ENCODE measurements at places on chromosomes 2 and 18.
A peak's percentile ranks its signal among the peaks of the same experiment; 100 is the strongest.

- DNase-seq = no peak
Measured at GRCh38 chr2:237724811-237725478, 73.6 kb upstream of the RBM44 start.

DNA sequence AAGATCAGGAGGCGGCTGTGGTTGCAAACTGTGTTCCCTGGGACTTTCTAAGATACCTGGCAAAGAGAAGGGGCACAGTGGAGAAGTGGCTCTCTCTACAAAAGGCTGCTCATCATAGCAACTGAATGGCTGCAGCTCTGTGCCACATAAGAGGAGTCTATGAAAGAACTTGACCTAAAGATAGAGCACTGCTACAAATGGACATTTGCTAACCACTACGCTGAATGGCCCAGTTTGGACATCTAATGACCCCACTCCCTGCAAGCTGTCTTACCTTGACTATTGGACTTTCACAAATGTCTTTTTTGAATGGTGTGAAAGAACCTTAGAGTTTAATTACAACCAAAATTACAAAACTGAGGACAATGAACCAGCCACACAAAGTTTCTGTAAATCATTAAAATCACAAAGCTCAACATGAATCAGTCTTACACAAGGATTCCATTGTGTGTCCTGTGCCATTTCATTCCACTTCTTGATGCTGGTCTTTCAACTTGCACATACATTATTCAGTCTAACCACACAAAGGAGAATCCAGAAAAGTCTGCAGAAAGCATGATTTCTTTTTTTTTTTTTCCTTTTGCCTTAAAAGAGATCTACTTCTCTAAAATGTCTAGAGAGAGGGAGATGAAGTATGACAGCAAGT is 154.0 kb downstream of the LAMA1 start:
- no peak for DNase-seq

DNA sequence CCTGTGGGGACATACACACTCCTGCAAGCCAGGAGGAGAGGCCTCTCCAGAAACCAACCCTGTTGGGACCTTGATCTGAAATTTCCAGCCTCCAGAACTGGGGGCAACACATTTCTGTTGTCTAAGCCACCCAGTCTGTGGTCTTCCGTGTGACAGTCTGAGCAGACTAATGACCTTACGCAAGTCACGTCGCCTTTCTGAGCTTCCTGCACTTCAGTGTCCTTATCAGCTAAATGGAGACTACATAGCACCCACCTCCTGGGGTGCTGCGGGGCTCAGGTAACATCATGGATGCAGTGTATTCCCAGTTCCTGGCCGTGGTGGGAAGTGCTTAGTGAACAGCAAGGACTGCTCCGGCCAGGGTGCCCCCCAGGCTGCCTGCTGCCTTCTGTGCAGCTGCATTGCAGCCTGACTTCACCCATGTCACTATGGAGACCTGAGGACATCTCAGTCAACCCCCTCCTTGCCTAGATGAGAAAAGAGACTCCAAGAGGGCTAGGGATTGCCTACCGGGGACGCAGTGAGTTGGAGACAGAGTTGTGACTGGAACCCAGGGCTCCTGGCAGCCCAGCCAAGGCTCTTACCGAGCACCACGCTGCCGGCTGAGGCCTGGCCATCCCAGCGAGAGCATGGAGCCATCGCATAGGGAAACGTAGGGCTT is 61.2 kb upstream of the FZD5 start:
- no peak for DNase-seq

- peak; percentile 15 for DNase-seq
Measured at GRCh38 chr2:109331896-109332848, 203.2 kb downstream of the SH3RF3 start.

DNA sequence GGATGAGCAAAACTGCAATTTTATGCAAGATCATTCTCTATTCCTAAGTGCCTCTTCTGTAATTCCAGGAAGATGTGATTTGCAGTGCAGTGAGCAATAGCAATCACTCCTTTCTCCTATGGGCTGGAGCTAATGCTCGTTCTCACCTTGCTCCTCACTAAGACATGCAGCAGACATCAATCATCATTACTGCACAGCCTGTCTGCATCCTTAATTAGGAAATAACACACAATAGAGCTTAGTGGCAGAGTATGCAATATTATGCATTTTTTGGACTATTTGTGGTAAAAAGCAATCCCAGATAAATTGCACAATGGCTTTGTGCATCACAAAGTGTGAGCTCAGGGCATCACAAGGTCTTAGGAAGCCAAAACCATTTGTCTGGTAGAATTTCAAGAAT is 32.6 kb upstream of the RAPH1 start:
- no peak for DNase-seq

- no peak for DNase-seq
Measured at GRCh38 chr2:186992597-186992996, 143.6 kb upstream of the ZSWIM2 start.

DNA sequence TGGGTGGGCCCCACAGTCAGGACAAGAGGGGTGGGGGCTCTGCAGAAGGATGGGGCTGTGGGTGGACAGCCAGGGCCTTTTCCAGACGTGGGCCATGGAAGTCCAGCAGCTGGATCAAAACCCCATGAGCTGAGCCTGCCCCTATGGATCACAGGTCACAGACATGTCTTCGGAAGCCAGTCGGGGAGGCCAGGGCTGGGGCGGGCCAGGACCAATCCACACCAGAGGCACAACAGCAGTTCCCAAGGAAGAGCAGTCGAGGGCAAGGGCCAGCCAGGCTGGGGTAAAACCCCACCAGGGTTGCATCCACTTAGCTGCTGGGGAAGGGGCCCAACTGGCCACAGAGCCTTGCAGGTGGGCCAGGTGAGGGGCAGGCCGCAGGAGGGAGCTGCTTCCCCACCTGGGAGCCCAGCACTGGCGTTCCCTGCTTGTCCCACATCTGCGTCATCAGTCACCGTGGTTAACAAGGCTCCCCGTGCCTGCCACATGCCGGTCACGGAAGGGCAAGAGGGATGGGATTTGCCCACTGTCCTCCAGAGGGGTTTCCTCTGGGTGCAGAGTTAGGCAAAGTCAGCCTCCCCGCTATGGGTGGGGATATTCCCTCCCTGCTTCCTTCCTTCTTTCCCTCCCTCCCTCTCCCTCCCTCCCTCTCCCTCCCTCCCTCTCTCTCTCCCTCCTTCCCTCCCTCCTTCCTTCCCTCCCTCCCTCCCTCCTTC is 46.4 kb upstream of the ODC1 start:
- no peak for DNase-seq

DNA sequence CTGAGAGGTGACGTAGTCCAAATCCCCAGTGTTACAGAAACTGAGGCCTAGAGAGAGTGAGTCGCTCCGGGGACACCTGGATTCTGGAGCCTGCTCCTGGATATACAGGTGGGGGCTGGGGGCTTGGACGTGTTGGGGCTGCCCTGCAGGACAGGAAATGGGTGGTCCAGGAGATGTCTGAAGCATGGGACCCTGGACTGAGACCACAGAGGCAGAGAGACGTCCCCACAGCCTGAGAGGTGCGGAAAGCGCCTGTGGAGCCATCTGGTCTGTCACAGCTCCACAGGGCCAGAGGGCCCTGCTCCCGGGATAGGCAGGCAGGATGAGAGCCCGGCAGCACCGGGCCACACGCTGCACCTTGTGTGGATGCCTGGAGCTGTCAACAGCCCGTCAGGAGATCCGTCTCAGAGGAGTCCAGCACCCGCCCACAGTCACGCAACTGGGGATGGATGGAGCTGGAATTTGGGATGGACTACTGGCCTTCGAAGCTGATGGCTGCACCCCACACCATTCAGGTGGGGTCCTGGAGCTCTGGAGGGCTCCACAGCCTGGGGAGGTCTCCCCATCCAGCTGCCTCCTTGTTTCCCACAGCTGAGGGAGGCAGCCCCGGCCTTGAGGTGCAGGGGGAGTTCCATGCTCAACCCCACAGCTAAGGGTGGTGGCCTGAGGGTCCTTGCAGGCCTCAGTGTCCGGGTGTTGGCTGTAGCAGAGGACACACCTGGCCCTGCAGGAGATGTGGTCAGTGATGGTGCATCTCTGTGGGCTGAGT is 303.0 kb downstream of the NDUFA10 start:
- DNase-seq = no peak

- DNase-seq = no peak
Measured at GRCh38 chr2:205022841-205023240, 477.6 kb downstream of the PARD3B start.

GRCh38 chr18:12960853-12961397 is 13.1 kb downstream of the SEH1L start:
- no peak for DNase-seq

DNA sequence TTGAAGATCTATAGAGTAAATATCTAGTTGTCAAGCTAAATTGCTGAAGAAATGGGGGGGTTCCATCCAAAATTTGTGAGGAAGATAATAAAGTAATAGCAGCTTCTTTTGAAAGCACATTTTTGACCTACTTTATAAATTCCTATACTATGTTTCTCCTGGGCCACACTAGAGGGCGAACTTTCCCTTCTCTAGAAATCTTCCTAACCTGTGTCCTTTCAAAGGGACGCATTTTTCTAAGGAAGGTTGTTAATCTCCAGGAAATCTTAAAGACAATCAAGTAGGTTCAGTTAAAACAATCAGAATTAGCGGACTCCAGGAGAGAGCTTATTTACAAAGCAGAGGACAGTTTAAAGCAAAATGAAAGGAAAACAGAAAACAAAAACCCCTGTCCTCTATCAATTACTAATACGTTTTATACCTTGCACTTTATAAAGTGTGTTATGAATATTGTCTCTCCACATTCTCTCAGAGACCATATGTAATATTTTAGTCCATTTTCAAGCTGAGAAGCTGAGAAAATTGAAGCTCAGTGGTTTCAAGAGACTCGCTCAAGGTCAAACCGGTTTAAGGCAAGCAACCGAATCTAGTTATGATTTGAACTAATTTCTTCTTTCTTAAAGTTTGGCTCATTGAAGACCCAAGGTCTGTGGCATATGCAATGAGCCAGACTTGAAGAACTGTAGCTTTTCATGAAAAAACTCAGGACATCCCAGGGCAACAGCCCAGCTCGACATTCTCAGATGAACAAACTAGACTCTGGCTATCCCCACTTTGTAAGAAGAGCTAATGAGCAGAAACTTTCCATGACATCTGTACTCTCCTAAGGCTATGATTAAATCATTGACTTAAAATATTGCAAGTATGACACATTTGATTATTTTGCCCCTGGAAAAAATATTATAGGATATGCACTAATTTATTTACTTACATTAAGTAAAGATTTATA is 273.6 kb downstream of the PAX3 start:
- DNase-seq = no peak

DNA sequence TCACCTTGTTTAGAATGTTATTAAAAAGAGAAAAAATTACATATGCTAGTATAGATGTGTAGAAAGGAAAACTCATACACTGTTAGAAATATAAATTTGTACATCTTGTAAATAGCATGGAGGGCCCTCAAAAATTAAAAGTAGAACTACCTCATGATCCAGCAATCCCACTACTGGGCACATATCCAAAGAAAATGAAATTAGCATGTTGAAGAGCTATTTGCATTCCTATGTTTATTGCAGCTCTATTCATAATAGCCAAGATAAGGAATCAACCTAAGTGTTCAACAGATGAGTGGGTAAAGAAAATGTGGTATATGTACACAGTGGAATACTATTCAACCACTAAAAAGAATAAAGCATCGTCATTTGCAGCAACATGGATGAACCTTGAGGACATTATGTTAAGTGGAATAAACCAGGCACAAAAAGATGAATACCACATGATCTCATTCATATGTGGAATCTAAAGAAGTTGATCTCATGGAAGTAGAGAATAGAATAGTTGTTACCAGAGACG is 251.5 kb upstream of the THUMPD2 start:
- no peak for DNase-seq

- DNase-seq = no peak
Measured at GRCh38 chr2:226333388-226333787, 466.2 kb downstream of the IRS1 start.

GRCh38 chr2:179132076-179132475 is 82.1 kb upstream of the CCDC141 start:
- no peak for DNase-seq

DNA sequence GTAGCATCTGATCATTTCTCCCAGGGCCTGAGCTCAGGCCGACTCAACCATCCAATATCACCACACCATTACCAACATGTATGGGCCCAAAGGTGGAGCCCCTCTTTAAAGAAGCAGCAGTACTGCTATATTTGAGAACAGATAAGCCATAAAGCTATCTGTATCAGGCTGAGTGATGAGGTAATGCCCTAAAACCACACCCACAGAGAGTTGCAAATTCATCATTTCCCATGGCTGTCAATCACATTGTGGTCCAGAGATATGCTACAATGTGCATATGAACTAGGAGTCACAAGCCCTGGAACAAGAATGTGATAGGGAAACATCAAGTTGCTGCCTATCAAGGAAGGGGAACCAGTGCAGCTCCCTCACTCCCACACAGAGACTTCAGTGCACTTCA is 52.6 kb upstream of the GALNT13 start:
- DNase-seq = no peak

DNA sequence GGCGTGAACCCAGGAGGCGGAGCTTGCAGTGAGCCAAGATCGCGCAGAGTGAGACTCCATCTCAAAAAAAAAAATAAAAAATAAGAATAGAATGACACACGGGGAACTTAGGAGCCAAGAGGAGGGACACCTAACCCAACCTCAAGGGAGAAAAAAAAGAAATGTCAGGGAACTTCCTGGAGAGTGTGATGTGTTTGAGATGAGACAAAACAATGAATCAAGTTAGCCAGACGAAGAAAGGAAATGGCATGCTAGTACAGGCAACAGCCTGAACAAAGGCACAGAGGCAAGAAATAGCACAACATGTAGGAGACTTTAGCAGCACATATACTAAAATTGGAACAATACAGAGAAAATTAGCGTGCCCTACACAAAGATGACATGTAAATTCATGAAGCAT is 36.7 kb upstream of the PAPOLG start:
- no peak for DNase-seq

GRCh38 chr18:48908916-48909315 is 41.8 kb downstream of the SMAD7 start:
- DNase-seq = no peak

- no peak for DNase-seq
Measured at GRCh38 chr2:10905006-10905861, 6.5 kb upstream of the KCNF1 start.

- no peak for DNase-seq
Measured at GRCh38 chr18:71405169-71405809, 1116.4 kb downstream of the SOCS6 start.

DNA sequence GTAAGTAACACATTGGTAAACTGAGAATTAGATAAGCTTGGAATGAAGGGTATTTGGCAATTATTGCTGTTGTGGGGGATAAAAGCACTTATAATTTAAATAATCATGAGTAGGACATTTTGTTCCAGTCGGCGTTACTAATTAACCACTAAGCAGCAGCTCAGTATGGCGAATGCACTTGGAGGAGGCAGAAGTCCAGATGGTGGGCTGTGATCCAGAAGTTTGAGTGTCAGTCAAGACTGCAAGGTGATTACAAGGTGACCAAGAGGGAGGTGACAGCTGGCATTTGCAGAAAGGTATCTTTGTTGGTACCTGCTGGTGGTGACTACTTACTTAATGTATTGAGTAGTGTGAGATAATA is 643.6 kb upstream of the FAM98A start:
- no peak for DNase-seq

DNA sequence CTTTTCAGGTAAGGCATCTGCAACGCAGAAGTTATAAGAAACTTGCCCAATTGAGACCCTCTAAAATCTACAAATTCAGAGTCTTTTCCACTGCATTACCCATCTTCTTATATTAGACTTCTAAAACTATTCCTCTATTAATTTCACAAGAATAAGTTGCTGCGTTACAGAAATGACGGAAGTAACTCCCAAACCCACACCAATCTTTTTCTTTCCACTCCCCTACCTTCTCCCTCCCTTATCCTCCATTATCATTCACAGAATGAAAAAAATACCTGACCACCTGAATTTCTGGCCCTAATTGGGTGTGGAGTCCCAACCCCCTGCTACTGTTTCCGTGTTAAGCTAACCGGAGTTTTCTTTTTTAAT is 689 bp downstream of the RPRD1A start:
- peak; percentile 1 for DNase-seq

- no peak for DNase-seq
Measured at GRCh38 chr2:33230842-33231241, 245.6 kb upstream of the RASGRP3 start.

All from CD4-positive, alpha-beta T cell treated with Interleukin-17A for 1 hour (primary cell).